ENCODE measurements at places on chromosomes 4 and X. TPM values are rescaled to one million over a fixed set of nuclear protein-coding genes. Genes with fewer than 3 reads are reported as not detected.

DNA sequence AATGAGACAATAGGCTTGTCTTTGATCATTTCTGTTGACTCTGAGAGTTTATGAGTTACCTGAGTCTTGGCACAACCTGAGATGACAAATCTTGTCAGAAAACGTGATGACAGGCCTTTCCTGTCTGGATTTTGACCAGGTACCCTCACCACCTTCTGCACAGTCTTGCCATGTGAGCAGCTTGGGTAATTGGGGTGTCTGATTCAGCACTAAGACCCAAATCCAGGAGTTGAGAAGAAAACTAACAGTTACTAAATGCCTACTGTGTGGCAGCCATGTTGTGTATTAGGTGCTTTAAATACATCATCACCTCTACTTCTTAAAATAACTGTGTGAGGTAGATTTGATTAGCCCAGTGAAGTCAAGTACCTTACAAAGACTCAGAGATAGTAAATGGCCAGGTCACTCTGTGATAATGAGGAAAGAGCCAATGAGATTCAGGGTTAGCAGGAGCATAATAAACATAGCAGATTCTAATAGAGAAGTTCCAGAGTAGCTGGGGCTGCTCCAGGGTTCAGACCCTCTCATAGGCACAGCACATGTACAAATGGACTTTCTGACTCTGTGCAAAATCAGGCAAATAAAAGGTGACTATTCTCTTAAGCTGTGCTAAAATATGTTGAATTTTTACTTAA, 2.8 kb downstream of the EREG start:
- no peak for DNase-seq

DNA sequence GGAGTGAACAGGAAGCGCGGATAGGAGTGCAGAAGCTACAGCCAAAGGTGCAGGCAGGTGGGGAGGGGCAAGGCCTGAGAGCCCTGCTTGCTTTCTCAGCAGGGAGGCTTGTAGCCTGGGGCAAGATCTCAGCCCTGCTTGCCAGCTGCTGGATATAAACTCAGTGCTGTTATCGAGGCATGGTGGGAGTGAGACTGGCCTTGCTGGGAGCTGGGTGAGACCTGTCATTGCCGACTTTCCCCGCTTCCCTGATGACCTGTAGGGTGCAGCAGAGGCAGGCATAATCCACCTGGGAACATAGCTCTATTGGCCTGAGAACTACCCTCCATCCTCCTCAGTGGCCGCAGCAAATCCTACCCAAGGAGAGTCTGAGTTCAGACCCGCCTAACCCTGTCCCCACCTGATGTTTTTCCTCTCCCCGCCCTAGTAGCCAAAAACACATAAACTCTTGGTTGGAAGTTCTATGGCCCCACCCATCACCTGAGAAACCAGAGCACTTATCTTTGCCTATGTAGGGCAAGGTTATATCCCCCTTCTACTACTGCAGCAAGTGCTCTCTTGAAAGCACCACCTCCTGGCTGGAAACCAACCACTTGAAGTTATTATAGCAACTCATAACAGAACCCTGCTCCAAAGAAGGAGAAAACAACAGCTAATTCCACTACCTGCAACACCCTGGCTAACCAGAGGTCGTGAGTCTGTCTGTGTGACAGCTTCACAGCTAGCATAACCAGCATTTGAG, 80.7 kb downstream of the FHIP1A start:
- no peak for DNase-seq

GRCh38 chr4:168498251-168498650, 1.4 kb downstream of the PALLD start:
- no peak for DNase-seq

GRCh38 chr4:70712150-70712549, 9.6 kb upstream of the RUFY3 start:
- DNase-seq, result no peak

DNA sequence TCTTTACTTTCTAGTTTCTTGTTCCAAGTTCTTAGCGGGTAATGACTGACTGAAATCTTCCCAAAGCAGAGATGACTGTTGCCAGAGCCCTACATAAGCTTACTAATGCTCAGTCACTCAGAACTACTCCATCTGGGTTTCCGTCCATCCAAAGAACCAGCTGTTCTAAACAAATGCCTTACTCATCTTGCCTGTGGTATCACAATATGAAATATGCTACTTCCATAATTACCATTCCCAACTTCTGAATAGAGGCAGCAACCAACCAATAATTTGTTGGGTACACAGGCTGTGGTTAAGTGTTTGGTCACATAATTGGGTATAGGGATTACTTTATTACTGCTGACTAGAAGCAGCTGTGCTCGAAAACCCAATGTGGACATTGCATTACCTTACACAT, 930.2 kb upstream of the DIAPH2 start:
- DNase-seq, result no peak

DNA sequence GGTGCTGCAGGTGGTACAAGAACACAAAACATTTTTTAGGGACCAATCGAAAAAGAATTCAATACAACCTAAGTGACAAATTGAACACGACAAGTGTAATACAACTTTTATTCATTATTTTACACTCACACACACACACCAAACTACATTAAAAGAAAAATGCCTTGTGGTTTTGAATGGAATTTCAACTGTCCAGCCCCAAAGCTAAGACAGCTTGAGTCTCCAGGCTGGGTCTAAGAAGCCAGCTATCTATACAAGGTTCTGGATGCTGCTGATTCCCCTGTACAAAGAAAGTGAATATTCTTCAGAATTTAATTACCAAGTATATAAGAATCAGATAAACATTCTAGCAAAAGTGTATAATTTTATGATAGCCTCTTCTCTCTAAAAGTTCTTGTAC, 118.2 kb downstream of the PPP3CA start:
- DNase-seq, result no peak

GRCh38 chr4:28557755-28558154, 1697.1 kb downstream of the STIM2 start:
- DNase-seq, result no peak

DNA sequence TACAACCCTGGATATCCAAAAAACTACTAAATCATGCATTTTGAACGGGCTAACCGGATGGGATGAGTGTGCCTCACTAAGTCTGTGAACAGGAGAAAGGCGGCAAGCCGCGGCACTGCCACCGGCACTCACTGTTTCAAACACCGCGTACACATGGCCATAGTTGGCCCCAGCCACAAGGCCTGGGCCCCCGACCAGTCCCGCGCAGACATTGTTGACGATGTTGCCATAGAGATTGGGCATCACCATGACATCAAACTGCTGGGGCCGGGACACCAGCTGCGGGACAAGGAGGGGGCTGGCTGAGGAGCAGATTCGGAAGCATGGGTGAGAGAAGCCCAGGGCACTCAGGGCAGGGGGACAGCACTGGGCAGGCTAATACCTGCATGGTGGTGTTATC, 5.8 kb downstream of the SRPK3 start:
- DNase-seq, result no peak

GRCh38 chr4:11261066-11261850, 167.4 kb downstream of the HS3ST1 start:
- DNase-seq, result no peak

GRCh38 chrX:120365968-120366367, 4.1 kb downstream of the ATP1B4 start:
- DNase-seq, result no peak

DNA sequence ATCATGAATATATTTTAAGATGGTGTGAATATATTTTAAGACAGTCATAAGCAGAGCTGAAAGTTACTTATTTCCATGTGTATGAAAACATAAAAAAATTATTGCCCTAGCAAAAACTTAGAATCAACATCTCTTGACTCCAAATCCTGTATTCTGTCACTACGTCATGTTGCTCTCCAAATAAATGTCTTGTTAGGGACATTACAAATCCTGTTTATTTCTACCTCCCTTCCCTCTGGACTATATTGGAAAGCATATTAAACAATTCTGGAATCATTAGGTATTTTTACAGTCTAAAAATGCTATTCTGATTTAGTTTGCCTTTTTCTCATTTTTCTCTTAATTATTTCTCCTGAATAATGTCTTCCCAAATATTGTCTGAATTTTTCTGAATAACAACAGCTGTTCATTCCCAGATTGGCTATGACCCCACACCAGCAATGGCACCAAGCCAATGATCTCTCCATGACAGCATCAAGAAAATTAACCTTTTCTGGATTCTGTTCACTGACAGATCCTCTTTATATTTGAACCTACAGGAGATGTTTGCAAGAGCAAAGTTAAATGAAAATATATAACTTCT, 523.1 kb downstream of the IQCM start:
- DNase-seq, result no peak

The PRAF2 gene
- total RNA-seq, result 36.4 TPM

The SSX4B gene
- total RNA-seq, result not detected

The GLRA2 gene
- total RNA-seq, result not detected

The SMIM10L2A gene
- 0.42 TPM for total RNA-seq

The APLN gene
- total RNA-seq, result 6.1 TPM

The MAGEA2 gene
- not detected for total RNA-seq

The ARHGAP24 gene
- 47.2 TPM for total RNA-seq
